ENCODE measurements at places on chromosomes 7 and 10. TPM values are rescaled to one million over a fixed set of nuclear protein-coding genes. Genes with fewer than 3 reads are reported as not detected.

- H3K27ac ChIP-seq: no peak overlapping the region
- H3K27me3 ChIP-seq: no peaks in the 10 kb centered on the region
- peaks cover 19% of the 10 kb centered on the region for H3K36me3 ChIP-seq
- peaks cover 32% of the 10 kb centered on the region for H3K4me1 ChIP-seq
Observed at GRCh38 chr10:31358688-31359330, 39.8 kb downstream of the ZEB1 start.

DNA sequence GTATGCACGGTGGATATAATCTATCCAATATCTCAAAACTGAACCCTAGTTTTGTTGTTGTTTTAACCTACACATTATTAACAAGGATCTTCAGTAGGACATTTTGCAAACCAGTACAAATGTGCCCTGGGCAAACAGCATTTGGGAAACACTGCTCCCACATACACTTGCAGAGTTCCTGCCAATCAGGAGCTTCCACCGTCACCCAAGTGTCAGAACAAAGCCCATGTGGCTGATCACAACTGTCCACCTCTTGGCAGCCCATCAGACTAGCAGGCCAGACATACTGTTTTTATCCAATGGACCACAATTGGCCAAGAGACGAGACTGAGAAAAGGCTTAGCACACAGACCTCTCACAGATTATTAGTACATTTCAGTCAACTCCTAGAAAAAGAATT lies 200.4 kb downstream of the FAM107B start:
- no peak overlapping the region for H3K4me3 ChIP-seq
- peaks cover 72% of the 10 kb centered on the region for H3K4me1 ChIP-seq
- DNase-seq: no peak
- no peak overlapping the region for H3K27ac ChIP-seq

Gene PFKFB3
- 87.7 TPM for total RNA-seq

GRCh38 chr10:52318136-52318701 lies 4.1 kb downstream of the DKK1 start:
- H3K4me3 ChIP-seq: no peak overlapping the region
- peaks cover 21% of the 10 kb centered on the region for H3K27me3 ChIP-seq
- no peak for DNase-seq
- H3K36me3 ChIP-seq: peaks cover 2% of the 10 kb centered on the region

GRCh38 chr10:60777696-60778213 lies 523 bp upstream of the CDK1 start:
- DNase-seq: no peak
- H3K4me1 ChIP-seq: peaks cover 21% of the 10 kb centered on the region
- H3K27me3 ChIP-seq: no peaks in the 10 kb centered on the region
- H3K4me3 ChIP-seq: peak overlapping the region; percentile 99
- peaks cover 26% of the 10 kb centered on the region for H3K36me3 ChIP-seq

- no peaks in the 10 kb centered on the region for H3K27me3 ChIP-seq
- no peak for DNase-seq
- H3K27ac ChIP-seq: no peak overlapping the region
- no peaks in the 10 kb centered on the region for H3K36me3 ChIP-seq
- H3K4me3 ChIP-seq: no peak overlapping the region
Observed at GRCh38 chr10:96747734-96748550, 27.6 kb upstream of the PIK3AP1 start.

Gene ADRA2A
- not detected for total RNA-seq

- no peak overlapping the region for H3K4me3 ChIP-seq
- H3K36me3 ChIP-seq: no peaks in the 10 kb centered on the region
- H3K27ac ChIP-seq: no peak overlapping the region
- DNase-seq: no peak
Observed at GRCh38 chr7:147478796-147479195, 1111.8 kb upstream of the C7orf33 start.

GRCh38 chr7:107660381-107661080 lies at the start of gene SLC26A4:
TSS of gene SLC26A4 (plus strand) at chr7:107660828. CDS start at chr7:107661642, 814 bp downstream.
- H3K27ac ChIP-seq: peak within 1 kb of the TSS; percentile 82
- peaks cover 26% of the 10 kb centered on the region for H3K4me1 ChIP-seq
- peaks cover 34% of the 10 kb centered on the region for H3K27me3 ChIP-seq
- peak within 1 kb of the TSS; percentile 86 for H3K4me3 ChIP-seq

GRCh38 chr7:158251061-158251965 lies 336.3 kb downstream of the PTPRN2 start:
- no peak overlapping the region for H3K27ac ChIP-seq
- H3K36me3 ChIP-seq: no peaks in the 10 kb centered on the region
- no peak overlapping the region for H3K4me3 ChIP-seq
- H3K27me3 ChIP-seq: no peaks in the 10 kb centered on the region
- no peak for DNase-seq

Gene COBL
- not detected for total RNA-seq

DNA sequence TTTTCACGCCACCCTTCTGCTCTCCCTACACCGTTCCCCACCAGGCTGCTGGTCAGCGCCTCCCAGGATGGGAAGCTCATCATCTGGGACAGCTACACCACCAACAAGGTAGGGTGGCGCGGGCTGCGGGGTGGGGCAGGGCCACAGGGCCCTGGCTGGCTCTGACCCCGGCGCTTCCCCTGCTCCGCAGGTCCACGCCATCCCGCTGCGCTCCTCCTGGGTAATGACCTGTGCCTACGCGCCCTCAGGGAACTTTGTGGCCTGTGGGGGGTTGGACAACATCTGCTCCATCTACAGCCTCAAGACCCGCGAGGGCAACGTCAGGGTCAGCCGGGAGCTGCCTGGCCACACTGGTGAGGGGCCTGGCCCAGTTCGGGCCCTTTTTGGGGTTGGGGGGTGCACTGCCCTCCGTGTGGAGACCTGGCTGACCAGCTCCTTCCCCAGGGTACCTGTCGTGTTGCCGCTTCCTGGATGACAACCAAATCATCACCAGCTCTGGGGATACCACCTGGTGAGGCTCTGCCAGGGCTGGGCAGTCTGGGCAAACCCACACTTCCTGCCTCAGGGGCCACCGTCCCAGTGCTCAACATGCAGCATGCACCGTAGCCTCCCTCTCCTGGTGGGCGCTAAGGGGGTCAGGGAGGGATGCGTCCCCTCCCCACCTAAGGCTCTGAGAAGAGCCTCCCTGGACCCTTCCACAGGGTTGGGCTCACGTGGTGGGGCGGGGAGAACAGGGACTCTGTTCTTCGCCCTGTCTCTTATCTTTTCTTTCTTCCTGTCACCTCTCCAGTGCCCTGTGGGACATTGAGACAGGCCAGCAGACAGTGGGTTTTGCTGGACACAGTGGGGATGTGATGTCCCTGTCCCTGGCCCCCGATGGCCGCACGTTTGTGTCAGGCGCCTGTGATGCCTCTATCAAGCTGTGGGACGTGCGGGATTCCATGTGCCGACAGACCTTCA lies 4.0 kb downstream of the GNB2 start:
- no peak for DNase-seq
- H3K36me3 ChIP-seq: peaks cover 17% of the 10 kb centered on the region
- peaks cover 29% of the 10 kb centered on the region for H3K4me1 ChIP-seq

GRCh38 chr7:8382004-8382730 lies 51.2 kb upstream of the NXPH1 start:
- no peak overlapping the region for H3K27ac ChIP-seq
- H3K4me3 ChIP-seq: no peak overlapping the region
- no peak for DNase-seq
- no peaks in the 10 kb centered on the region for H3K36me3 ChIP-seq
- peaks cover 12% of the 10 kb centered on the region for H3K27me3 ChIP-seq
- H3K4me1 ChIP-seq: peaks cover 2% of the 10 kb centered on the region

- H3K4me1 ChIP-seq: peaks cover 24% of the 10 kb centered on the region
- DNase-seq: no peak
Observed at GRCh38 chr10:49508654-49509053, 30.3 kb downstream of the ERCC6 start.

Gene ZNF853
- total RNA-seq: 0.69 TPM

GRCh38 chr10:3099291-3100092 lies 32.1 kb downstream of the PFKP start:
- no peak for DNase-seq
- H3K36me3 ChIP-seq: peaks cover 54% of the 10 kb centered on the region
- no peak overlapping the region for H3K27ac ChIP-seq
- H3K4me1 ChIP-seq: peaks cover 23% of the 10 kb centered on the region

Gene UBE2D4
- total RNA-seq: 11.4 TPM

- no peak for DNase-seq
- no peak overlapping the region for H3K27ac ChIP-seq
- H3K27me3 ChIP-seq: no peaks in the 10 kb centered on the region
- no peaks in the 10 kb centered on the region for H3K4me1 ChIP-seq
- no peak overlapping the region for H3K4me3 ChIP-seq
Observed at GRCh38 chr10:293636-294035, 158.4 kb downstream of the ZMYND11 start.

- H3K36me3 ChIP-seq: no peaks in the 10 kb centered on the region
- no peaks in the 10 kb centered on the region for H3K27me3 ChIP-seq
Observed at GRCh38 chr7:135733603-135734342, 5.8 kb upstream of the SLC13A4 start.
